ENCODE measurements at places on chromosomes 3 and 15.

DNA sequence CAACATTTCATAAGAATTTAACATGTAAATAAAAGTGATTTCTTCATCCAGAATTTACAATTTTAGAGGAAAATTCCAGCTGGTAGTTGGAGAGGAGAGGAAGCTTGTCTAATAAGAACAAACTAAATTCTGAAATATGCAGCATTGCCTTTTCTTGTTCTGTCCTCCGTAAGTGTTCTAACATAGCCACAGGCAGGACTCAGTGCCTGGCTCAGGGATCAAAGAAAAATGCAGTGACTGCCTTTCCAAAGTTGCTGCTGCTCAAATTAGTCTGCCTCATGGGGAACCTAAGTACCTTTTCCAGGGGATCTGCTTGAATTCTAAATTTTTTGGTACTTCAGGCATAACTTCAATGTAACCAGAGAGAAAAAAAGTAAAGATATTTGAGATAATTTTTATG is 713.0 kb upstream of the CADM2 start:
- no peak for DNase-seq

GRCh38 chr3:143770391-143770790 is 77.9 kb downstream of the SLC9A9 start:
- no peak for DNase-seq

DNA sequence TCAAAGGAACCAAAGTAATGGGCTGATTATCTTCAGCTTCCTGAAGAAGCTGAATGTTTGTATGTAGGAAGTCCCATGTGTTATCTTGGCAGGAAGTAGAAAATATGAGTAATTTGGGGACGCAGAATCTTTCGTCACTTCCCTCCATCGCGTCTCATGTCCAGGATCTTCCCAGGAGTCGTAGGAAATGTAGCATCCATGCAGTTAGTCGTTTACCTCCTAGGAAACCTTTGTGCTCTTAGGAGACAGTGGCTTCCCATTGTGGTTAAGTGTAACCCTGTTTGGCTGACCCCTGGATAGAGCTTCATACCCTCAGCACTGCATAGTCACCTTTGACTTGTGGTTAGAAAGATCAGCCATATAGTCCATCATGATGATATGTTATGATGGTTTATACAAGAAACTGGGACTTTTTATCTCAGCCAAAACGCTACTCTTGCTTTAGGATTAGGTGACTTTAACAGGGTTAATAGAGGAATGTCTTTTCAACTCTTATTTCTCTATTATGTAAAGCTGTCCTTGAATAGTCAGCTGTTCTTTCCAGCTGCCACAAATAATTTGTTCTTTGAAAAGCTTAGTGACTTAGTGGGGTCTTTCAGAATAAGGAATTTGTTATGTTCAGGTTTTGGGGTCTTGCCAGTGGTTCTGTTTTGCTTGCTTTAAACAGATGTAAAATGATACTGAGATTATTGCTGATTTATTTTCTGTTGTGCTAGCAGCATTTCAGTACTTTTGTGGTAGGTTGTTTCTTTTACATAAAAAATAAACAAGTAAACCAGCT is 92.2 kb downstream of the KLHL25 start:
- no peak for DNase-seq

DNA sequence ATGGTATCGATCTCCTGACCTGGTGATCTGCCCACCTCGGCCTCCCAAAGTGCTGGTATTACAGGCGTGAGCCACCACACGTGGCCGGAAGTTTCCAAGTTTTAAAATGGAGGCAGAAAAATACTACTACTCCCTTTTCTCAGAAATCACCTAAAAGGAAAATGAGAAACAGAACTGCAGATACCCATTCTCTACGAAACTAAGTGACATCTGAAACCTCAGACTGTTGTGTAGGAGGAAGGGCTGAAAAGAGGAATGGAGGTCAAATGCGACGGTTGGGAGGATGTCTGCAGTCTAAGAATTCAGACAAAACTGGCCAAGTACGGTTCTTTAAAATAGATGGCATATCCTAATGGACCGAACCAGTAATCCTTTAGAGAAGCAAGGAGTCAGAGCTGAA is 24.1 kb downstream of the WDR48 start:
- no peak for DNase-seq

- no peak for DNase-seq
Observed at GRCh38 chr15:53536479-53537120, 222.9 kb downstream of the WDR72 start.

DNA sequence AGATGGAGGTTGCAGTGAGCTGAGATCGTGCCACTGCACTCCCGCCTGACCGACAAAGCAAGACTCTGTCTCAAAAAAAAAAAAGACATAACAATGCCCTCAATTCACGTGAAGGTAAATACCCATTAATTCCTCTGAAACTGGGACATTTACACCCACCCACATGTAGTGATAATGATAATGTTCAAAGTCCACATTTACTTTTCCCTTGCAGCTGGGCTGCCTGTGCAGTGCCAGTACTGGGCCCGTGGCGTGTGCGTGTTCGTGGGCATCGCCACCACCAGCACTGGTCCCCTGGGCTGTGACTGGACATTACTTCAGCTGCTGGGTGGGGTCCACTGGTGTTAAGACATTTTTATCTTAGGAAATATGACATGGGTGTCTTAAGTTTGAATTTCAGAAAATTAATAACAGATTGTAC is 123.6 kb downstream of the SLC25A26 start:
- no peak for DNase-seq

DNA sequence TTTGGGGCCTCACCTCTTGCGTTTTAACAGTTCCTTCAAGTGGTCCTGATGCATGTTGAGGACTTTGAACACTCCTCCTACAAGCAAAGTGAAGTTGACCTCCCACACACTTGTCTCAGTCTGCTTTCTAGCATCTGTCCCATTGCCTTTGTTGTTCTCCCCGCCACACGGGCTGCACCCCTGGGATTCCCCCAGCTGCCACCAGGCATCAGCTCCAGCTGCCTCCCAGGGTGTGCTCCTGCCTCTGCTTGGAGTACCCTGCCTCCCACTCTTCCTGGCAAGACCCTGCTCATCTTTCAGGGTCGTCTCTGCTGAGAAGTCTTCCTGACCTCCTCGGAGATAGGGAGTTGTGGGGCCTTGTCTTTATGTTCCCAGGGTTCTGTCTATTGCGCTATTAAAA is 52.2 kb downstream of the IGF1R start:
- no peak for DNase-seq

DNA sequence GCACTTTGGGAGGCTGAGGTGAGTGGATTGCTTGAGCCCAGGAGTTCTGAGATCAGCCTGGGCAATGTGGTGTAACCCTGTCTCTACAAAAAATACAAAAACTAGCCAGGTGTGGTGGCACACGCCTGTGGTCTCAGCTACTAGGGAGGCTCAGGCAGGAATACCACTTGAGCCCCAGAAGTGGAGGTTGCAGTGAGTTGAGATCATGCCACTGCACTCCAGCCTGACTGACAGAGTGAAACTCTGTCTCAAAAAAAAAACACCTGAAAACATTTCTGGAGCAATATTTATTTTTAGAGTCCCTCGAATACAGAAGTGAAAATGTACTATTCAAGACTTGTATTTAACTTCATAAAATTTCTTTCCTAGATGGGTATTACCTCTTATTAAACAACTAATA is 4.6 kb downstream of the SPCS1 start:
- no peak for DNase-seq

DNA sequence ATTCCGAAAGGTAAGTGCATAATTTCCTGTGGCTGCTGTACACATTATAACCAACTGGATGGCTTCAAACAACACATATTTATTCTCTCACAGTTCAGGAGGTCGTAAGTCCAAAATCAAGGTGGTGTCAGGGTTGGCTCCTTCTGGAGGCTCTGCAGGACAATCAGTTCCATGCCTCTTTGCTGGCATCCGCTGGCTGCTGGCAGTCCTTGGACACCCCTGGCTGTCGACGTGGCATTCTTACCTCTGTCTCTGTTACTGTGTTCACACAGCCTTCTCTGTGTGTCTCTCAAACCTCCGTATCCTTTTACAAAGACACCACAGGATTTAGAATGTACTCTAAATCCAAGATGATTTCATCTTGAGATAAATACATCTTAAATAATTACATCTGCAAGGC is 398.8 kb upstream of the ATP10A start:
- DNase-seq = no peak

DNA sequence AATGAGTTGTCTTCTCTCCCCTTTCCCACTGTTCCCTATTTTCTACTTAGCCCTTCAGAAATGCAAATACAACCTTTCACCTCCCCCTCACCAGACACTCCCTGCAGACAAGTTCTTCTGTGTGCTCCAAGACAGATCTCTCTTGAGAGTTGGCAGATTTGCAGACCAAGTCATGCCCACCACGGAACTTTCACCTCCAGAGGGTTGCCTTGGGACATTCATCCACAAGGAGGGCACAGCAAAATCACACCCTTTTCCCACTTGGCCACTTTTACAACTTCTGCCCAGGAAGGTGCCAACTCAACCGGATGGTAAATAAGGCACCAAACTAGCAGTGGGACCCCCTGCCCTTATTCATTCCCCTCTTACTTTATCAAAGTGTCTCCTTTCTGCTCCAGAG is 53.5 kb downstream of the SLC30A4 start:
- no peak for DNase-seq

DNA sequence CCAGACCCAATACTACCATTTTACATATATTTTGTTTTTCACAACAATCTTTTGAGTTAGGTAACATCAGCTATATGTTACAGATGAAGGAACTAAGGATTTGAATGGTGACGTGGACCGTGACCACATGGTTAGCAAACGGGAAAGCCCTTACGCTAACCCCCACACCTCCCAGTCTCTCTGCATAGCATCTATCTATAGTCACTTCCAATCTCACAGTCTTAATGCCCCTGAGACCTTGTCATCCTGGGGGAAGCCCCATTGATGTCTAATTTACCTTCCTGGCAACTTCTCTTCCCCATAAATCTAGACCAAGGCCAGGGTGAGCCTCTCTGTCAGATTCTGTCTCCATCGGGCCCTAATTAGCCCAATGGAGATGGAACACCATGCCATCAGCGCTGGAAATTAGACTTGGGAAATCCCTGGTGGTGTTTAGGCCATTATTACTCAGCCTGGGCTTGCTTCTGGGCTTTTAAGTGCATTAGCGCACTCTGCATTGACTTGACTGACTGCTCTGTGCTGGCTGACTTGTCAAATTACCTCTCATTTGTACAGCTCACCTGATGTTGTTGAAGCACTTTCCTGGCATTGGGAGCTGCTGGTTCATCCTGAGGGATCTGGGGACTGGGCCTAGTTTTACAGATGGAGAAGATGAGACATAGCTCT is 34.0 kb upstream of the SH3GL3 start:
- DNase-seq = no peak

- DNase-seq = no peak
Observed at GRCh38 chr15:98724048-98724447, 75.7 kb downstream of the IGF1R start.

- no peak for DNase-seq
Observed at GRCh38 chr15:40680151-40680550, 14.8 kb upstream of the RAD51 start.

- no peak for DNase-seq
Observed at GRCh38 chr15:40292246-40292645, 9.4 kb upstream of the ANKRD63 start.

DNA sequence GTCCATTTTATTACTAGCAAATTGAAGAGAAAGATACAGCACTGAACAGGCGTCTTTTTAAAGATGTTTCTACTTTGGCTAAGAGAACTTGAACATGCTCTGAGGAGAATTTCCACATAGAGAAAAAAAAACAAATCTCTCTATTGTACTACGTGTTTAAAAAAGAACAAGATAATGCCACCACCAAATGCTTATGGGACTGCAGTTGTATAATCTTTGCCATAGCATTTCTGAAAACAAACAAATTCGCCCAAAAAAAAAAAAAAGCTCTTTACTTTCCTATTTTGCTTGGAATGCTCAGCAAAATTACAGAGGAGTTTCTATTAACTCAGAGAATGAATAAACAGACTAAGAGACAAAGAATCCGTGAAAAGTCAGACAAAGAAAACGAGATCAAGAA is 114.2 kb downstream of the CNTN3 start:
- no peak for DNase-seq

DNA sequence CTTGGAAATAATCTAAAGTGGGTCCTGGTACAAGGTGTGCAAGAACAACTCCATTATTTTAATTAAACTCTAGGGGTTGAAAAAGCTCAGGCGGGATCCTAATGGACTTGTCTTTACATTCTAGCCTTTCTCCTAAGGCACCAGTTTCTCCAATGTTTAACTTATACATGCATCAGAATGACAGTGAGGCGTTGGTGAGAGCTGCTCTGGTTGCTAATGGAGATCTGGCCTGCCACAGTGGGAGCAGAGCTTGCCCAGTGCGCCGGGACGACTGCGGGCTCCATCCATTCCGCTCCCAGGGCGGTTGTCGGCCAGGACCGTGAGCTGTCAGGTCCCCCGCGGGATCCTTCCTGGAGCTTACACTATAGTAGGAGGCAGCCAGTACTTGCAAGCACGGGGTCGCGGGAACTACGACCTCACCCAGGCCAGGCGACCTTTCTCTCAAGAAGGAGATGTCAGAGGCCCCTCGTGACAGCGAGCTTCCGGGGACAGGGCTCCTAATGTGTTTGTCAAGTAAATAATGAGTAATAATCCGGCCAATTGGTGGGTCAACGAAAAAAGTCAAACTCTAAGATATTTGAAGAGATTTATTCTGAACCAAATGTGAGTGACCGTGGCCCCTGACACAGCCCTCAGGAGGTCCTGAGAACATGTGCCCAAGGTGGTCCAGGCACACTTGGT is 991 bp upstream of the HIGD1A start:
- peak; percentile 46 for DNase-seq

GRCh38 chr3:72665103-72665502 is 183.1 kb downstream of the SHQ1 start:
- no peak for DNase-seq

GRCh38 chr15:31160297-31160696 is 58.8 kb upstream of the TRPM1 start:
- no peak for DNase-seq

GRCh38 chr3:184538666-184539431 is 22.7 kb upstream of the EPHB3 start:
- DNase-seq = no peak

DNA sequence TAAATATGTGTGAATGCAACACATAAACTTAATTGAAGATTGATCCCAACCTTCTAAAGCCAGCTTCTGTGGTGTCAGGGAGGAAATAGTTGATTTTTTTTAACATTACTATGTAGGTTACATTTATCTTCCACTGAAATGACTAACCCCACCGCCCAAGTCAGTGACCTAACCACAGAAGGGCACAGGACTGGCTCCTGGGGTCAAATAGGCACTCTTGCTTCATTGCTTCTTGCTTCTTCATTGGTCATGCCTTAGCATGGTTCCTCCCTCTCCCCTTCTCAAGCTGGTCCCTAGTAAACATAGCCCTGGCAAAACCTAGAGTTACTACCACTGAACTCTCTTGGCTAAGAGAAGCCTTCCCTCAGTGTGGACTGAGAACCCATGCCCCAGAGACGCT is 12.3 kb downstream of the EIF1B start:
- DNase-seq = no peak

DNA sequence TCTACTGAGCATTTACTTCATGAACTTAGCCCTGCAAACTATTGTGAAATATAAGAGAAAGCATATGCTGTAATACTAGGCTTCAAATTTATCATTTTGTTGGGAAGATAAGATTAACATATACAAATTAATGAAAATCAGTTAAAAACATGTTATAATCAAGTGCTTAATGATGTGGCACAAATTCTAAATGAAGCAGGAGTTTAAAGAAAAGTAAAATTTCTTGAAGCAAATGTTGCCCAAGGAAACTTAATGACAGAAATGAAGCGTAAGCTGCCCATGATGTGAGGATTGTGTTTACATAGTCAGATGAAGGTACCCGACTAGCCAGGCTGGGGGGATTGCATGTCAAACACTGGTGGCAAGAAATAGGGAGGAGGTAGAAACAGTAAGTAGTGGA is 103.1 kb upstream of the GAP43 start:
- no peak for DNase-seq

Measured in G401 (cell line).